Fibroblast of upper back skin (primary cell): ENCODE measurements at places on chromosomes 3 and 15.

DNA sequence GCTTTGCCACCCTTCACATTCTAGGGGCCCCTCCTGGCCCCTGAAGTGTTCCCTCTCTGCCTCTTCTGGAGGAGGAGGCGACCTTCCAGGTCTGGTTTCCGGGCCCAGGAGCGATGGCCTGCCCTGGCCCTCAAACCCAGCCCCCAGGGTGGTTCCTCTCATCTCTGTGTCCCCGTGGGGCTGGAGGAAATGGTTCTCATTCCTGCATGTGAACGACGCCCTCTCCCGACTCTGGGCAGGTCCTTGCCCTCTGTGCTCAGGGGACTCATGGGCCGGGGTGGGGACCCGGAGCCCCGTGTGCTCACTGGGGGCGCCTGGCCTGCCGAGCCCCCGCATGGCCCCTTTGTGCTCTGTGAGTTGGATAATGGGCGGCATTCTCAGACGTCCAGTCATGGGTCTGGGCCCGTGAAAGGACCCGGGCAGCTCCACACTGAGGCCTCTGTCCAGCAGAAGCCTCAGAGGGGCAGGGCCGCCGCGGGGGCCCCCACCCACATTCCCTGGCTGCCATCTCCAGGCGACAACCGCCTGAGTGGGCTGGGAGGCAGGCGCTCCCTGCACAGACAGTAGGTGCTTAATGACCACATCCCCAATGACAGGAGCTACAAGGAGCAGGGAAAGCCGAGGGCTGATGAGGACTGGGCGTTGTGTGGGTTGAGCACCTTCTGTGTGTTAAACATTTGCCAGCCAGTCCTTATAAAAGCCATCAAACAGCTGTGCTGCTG is 5.5 kb upstream of the PLXND1 start:
- peak; percentile 62 for DNase-seq

GRCh38 chr3:8980756-8981257 is 17.5 kb upstream of the RAD18 start:
- no peak for DNase-seq

- peak; percentile 98 for DNase-seq
These were observed 106.7 kb downstream of the DPH6 start for GRCh38 chr15:35439291-35439690.

DNA sequence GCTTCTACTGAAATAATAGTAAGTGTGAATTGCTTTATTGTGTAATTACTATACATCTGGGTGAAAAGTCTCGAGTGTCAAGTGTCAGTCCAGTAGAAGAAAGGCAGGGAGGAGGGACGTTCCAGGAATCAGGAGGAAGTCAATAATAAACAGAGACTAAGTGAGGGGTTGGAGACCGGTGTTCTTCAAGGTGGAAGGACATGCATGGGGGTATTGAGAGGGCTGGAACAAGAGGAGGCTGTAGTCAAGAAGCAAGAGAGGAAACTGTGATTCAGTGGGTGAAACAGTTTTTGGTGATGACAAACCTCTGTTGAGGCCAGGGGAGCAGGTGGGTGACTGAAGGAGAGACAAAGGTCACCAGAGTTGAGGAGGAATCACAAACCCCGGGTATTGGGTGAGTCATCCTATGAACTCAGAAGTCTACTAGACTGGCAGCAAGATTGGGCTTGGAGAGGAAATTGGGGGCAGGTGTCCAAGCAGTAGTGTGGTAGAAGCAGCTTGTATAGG is 11.6 kb upstream of the SCAMP5 start:
- no peak for DNase-seq

DNA sequence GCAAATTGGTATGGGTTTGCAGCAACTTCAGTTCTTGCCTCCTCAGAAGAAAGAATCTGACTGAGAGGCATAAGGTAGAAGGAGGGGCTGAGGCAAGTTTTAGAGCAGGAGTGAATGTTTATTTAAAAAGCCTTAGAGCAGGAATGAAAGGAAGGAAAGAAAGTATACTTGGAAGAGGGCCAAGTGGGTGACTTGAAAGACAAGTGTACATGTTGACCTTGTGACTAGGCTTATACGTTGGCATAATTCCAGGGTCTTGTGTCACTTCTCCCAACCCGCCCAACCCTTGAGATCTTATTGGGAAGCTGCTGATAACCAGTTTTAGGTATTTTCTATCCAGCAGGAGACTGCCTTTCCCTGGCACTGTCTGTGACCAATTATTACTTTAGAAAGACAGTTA is 436.9 kb upstream of the ZNF717 start:
- DNase-seq = no peak

- peak; percentile 74 for DNase-seq
These were observed 485.2 kb upstream of the ROBO2 start for GRCh38 chr3:76554707-76555106.

DNA sequence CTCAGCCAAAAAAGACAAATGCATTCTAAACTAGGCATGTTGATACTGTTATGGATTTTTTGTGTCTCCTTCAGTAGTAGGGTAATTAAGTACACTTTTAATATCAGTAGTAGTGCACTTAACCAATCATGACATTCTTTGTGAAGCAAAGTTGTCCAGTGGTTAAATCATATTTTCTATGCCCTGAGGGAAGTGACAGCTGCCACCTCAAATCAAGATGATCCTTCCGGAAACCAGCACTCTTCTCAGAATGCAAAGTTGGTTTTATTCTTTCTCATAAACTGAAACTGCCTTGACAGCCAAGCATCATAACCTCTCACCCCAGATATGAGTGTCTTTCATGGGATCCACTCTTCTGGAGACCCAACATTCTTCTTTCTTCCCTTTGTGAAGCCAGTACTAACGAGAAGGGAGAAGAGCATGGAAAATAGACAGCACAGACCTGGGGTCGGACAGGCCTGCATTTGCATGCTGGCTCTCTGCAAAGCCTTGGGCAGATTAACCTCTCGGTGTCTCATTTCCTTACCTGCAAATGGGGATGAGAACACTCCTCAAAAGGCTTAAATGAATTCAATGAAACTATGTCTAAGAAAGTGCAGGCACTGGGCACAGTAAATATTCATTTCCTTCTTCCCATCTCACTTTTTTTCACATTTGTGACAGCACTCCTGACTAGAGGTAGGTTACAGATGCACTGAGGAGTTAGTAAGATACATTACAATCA is 13.2 kb downstream of the AAGAB start:
- no peak for DNase-seq

DNA sequence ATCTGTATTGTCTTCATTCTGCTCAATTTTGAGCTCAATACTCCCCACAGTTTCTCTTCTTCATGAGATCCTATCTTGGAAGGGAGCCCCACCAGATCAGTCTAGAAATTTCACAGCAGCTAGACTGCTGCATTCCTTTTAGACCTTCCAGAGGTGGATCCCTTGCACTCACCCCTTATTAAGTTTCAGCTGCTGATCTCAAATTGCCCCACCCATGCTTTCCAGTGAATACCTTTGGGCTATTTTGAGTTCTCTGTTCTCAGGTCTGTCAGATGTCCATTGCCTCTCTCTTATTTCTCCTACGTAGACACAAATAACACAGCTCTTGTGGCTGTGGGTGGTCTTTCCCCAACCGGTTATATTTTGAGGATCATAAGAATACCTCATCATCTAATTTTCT is 60.8 kb downstream of the GPR156 start:
- no peak for DNase-seq

- no peak for DNase-seq
These were observed 154.2 kb upstream of the LINGO1 start for GRCh38 chr15:77786956-77787355.

DNA sequence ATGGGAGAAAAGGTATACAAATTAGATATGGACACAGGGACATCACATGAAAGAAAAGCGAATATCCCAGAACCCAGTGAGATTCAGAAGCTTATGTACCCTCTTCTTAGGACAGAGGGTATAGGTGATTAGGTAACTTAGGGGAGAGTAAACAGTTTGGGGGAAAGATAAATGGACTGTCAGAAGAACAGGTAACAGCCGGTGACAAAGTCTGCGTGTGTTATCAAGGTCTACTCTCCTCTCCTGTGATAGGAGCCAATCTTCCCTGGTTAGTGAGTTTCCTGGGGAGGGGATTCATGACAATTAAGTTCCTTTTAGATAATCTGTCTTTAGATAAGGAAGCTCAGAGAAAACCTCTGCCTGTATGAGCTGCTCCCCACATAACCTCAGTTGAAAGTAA is 30.6 kb upstream of the SNRPN start:
- no peak for DNase-seq

GRCh38 chr15:82748315-82748714 is 38.6 kb upstream of the AP3B2 start:
- no peak for DNase-seq

- DNase-seq = no peak
These were observed 170.0 kb downstream of the SEMA6D start for GRCh38 chr15:47887241-47887800.

- DNase-seq = no peak
These were observed 49.2 kb downstream of the PHC3 start for GRCh38 chr3:170132335-170132734.

GRCh38 chr3:126137490-126138130 is 42.8 kb downstream of the ALDH1L1 start:
- no peak for DNase-seq

DNA sequence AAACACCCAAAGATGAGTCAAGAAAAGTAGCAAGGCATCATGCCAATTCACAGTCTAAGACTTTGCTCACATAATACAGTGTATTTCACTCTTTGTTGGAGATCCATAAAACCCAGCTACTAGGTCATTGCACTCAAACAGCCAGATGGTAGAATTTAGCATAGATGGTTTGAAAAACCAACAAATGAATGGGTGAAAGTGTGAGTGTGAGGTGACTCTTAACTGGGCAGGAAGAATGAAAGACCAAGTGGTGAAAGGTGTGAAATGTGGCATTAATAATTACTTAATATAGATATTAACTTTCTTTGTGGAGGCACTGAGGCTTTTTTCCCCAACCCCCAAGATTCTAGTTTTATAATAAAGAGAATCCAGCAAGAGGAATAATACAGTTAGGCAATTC is 159.5 kb downstream of the SQOR start:
- no peak for DNase-seq

- DNase-seq = no peak
These were observed 59.1 kb upstream of the CSTA start for GRCh38 chr3:122265957-122266356.

DNA sequence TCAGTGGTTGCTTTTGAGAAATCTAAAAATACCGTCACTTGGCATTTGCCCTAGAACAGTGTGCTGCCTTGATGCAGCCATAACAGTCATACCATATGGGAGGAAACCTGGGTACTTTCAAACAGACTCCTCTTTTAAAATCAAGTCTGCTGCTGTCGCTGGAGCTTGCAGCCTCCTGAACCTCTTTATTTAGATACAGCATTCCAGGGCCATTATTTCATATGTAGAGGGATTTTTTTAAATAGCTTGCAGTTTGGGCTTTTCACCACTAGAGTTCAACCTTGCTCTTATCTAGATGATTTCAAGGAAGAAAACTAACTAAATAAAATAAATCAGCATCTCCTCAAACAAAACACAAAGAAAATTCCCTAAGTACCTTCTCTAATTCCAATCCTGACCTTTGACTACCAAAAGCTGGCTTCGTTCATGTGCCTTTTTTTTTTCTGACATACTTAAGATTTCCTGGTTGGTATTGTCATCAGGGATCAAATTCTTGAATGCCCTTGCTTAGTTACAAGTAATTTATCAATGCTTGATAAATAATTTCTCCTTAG is 111.6 kb downstream of the KBTBD8 start:
- peak; percentile 76 for DNase-seq

GRCh38 chr3:157500232-157500631 is 3.0 kb downstream of the VEPH1 start:
- no peak for DNase-seq

GRCh38 chr3:168024537-168024941 is 71.2 kb downstream of the GOLIM4 start:
- peak; percentile 77 for DNase-seq

DNA sequence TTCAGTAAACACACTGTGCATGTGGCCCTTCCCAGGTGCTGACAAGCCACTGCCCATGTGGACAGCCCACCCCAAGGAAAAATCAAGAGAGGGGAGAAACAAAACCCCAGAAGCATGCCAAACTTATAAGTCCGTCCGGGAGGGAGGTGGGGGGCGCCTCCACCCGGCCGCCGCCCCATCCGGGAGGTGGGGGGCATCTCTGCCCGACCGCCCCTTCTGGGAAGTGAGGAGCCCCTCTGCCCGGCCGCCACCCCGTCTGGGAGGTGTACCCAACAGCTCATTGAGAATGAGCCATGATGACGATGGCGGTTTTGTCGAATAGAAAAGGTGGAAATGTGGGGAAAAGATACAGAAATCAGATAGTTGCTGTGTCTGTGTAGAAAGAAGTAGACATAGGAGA is 53.8 kb upstream of the C2CD4B start:
- DNase-seq = no peak

GRCh38 chr3:170692720-170693119 is 106.8 kb upstream of the SLC7A14 start:
- peak; percentile 43 for DNase-seq

GRCh38 chr3:14598143-14598569 is 53.4 kb upstream of the CCDC174 start:
- peak; percentile 37 for DNase-seq

DNA sequence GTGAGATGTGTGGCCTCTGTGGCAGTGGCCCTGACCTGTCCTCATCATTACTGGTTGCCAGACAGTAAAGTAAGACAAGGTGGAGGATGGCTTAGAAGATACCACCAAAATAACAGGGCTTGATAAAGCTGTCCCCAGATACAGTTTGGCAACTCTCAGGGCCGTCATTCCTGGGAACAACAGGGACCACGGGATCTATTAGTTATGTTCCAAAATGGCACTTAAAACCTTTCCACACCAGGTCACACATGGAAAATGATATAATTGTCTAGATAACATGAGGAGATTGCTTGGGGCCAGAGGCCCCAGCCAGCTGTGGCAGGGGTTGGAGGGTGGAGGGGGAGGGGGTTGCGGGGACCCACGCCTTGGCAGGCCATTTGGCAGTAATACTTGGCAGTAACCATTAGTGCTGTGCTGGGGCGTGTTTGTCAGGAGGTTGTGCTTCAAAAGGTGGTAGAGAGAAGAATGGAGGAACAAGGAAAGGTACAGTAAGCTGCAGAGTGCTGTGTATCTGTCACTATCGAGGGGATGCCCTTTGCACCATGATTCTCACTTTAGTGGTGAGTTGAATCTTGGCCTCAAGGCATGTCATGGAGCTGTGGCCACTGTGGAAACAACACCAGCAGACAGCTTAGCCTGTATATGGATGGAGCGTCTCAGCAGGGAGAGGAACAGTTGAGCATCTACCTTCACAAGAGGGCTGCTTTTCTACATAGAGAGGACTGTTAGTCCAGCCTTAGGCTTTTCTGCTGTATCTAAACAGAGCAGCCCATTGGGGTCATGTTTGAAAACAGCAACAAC is 14.0 kb downstream of the PLCL2 start:
- DNase-seq = no peak

- DNase-seq = peak; percentile 66
These were observed 705.3 kb upstream of the NAALADL2 start for GRCh38 chr3:174153871-174154270.

- no peak for DNase-seq
These were observed 40.7 kb upstream of the RSL24D1 start for GRCh38 chr15:55237219-55238130.

- no peak for DNase-seq
These were observed 15.8 kb downstream of the ITGA11 start for GRCh38 chr15:68416158-68416535.

- DNase-seq = peak; percentile 26
These were observed 10.5 kb upstream of the EIF4A2 start for GRCh38 chr3:186772701-186773417.

GRCh38 chr15:99995543-99995942 is 262.3 kb upstream of the LYSMD4 start:
- DNase-seq = no peak
